ENCODE measurements at places on chromosomes 5 and 9.

DNA sequence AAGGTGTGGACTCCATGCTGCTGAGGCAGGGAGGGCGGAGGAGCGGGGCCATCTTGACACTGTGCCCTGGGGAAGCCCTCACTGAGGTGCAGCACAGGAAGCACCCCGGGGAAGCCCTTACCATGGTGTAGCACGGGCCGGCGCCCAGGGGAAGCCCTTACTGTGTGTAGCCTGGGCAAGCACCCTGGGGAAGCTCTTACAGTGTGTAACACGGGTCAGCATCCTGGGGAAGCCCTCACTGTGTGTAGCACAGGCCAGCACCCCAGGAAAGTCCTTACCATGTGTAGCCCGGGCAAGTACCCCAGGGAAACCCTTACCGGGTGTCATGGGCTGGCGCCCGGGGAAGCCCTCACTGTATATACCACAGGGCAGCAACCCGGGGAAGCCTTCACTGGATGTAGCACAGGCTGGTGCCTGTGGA is 62.6 kb upstream of the ZNF354B start:
- no peak for DNase-seq

DNA sequence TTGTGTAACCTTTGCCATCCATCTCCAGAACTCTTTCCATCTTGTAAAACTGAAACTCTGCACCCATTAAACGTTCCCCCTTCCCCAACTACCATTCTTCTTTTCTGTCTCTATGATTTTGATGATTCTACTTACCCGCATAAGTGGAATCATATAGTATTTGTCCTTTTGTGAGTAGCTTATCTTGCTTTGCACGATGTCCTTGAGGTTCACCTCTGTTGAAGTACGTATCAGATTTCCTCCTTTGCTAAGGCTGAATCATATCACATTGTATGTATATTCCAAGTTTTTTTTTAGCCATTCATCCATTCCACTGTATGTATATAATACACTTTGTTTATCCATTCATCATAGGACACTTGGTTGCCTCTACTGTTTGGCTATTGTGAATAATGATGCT is 2.9 kb upstream of the RNF130 start:
- DNase-seq = no peak

DNA sequence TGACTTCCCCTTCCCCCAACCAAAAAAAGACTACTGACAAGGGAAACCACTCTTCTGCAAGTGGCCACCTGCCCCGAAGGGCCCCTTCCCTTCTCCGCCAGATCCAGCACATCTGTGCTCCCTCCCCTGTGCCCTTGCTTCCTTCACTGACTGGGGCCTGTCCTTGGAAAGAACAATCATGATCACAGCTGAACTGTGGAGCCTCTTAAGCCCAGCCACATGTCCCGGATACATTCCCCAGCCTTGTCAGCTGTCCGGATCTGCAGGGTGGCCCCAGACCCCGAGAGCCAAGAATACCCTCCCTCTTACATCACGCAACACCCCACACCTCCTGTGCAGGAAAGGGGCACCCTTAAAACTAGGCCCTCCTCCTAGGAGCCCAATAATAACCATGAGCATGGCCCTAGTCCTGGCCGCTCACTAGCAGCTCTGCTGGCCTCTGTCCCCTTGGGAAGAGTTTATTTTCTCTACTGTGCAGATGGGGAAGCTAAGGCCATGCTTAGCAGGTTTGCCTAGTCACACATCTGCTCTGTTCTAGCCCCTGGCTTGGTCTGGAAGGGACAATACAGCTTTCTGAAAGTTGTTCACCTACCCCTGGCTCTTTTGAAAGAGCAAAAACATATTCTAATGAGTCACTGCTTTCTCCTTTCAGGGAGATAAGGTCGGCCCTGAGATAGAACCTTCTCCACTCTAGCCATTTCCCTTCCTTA is 3.8 kb downstream of the SPRY4 start:
- no peak for DNase-seq

DNA sequence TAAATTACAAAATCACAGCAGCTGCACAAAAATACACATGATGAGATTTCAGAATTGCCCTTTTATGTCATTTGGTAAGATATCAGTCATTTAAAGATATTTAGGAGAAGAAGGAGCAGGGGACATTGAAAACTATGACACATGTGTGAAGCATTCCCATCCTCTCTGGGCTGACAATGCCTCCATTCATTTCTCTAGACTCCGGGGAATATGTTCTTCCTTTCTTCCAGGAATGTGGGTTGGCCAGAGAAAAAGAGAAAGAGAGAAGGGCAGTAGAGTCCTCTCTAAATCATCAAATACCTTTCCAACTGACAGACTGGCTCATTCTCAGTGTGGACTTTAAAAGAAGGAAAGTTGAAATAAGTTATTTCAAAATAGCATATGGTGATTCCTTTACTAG is 205.6 kb upstream of the ADAMTSL1 start:
- no peak for DNase-seq

- no peak for DNase-seq
These were observed 262.3 kb downstream of the HSPA4 start for GRCh38 chr5:133314086-133314485.

GRCh38 chr5:90279091-90279490 is 130.5 kb downstream of the CETN3 start:
- no peak for DNase-seq
